ENCODE measurements at places on chromosomes 7 and 10.

DNA sequence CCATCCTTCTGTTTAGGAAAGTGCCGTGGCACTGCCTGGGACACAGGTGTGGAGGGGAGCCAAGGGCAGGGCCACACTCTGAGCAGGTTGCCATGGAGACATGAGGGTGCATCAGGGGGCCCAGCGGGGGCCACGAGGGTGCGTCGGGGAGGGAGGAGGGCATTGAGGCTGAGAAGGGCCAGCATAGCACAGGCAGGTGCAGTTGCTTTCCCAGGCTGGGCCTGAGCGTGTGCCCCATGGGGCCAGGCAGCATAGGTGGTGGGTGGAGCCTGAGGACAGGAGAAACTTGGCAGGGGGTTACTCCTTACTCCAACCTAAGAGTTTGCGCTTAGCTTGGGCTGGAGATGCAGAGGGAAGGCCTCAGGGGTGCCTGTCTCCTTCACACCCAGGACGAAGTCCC, 15.2 kb downstream of the YKT6 start:
- no peak for DNase-seq

DNA sequence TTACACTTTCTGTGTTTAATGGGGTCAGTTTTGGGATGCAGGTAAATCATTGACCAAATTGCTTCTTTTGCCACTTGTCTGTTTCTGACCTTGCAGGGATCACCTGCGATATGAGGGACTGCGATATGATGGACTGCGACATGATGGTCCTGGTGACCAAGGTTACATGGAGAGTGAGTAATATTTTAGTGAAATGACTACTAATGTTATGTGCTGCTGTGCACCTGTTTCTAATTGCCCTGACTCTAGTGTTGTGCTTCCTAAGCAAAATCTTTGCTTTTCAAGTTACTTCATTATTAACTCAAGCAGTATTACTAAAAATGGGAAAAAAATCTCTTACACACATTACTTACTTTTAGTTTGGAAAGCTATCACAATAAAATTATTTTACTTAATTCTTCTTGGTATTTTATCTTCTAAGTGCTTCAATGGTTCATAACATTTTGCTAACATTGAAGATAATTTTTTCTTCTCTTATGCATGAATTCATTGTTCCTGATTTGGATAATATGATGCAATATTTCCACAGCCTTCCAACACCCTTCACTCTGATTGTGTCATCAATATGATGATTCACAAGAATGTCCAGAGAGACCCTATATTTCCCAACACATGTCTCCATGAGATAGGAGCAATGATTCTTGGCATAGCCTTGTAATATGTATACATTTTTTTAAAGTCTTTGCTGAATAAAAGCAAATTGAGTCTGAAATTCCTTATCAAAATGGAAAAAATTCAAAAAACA, 306.2 kb upstream of the AKR1E2 start:
- DNase-seq = no peak

DNA sequence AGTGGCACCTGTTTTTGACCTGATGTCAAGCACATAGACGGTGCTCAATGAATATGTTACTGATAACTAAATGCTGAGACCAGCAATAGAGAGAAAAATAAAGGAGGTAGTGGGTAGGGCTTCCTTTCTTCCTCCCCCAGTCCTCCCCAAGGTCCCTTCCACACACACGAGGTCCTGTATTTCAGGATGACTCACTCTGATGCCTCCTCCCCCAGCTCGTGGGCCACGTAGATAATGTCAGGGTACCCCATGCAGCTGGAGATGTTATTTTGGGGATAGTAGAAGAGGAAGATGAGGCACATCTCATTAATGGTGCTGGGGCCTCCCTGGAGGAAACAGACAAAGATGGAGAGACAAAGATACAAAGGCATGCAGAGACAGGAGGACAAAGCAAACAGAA, 17.3 kb downstream of the PRSS58 start:
- no peak for DNase-seq

- no peak for DNase-seq
These were observed 325.5 kb downstream of the SFMBT2 start for GRCh38 chr10:7085147-7085912.

DNA sequence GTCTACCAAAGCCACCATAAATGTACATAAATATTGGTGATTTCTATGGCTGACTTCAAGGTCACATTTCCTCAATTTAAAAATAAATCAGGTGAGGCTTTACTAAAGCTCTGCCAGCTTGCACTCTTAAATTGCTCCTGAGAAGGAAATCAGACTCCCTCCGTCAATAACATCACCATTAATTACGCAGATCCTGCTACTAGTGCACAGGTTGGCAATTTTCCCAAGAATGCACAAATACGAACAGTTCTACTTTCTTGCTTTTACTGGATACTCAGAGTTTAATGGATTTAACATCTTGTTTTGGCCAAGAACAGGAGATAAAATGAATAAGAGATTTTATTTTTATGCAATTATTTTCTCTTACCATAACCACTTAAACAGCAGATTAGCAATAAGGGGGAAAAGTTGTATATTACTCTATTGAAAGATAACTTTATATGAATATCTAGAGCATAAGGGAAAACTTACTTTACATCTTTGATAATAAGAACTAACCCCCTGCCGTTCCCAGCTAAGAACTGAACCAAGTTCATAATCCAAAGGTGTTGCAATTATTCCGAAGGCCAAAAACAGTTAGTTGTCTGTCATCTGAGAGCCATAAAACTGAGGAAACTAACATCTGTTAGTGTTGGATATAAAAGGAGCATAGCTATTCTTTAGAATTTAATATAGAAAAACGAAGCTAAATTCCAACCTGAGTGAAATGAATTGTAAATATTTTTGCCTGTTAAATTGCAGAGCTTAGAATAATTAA, 140.5 kb downstream of the TWIST1 start:
- DNase-seq = no peak

GRCh38 chr10:100939763-100940344, 27.1 kb downstream of the SLF2 start:
- no peak for DNase-seq
